CD4-positive, alpha-beta T cell treated with Interleukin-12 subunit alpha and Interleukin-12 subunit beta, for 1 hour (primary cell): ENCODE measurements at places on chromosomes 16 and 17.
A peak's percentile ranks its signal among the peaks of the same experiment; 100 is the strongest.

DNA sequence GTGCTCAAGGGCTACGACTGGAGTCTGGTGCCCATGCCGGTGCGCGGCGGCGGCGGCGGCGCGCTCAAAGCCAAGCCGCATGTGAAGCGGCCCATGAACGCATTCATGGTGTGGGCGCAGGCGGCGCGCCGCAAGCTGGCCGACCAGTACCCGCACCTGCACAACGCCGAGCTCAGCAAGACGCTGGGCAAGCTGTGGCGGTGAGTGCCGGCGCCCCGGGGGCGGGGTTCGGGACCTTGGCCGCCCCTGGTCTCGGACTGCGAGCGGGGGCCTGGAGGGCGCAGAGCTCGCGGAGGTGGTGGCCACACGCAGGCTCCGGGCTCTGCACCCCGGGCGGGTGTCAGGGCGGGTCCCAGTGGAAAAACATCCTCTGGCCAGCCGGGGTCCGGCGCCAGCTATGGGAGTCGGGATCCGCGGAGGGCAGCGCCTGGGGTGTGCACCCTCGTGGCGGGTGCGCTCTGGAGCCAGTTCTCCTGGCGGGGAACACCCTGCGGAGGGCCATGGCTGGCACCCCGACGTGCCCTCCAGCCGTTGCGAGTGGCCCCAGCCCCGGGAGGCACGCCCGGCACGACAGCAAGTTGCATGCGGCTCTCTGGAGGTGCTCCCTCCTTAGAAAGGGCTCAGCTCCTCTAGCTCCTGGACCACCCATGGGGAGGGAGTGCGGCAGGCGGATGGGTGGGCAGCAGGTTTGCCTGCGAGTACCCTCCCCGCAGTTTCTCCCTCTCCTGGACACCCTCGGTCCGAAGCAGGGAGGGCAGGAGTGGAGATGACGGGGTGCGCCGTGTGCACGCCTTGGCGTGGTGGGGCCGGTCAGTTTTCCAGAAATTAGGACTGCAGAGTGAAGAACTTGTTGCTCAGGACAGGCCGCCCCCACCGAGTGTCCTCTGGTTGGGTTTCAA is 824 bp downstream of the SOX8 start:
- no peak for DNase-seq

DNA sequence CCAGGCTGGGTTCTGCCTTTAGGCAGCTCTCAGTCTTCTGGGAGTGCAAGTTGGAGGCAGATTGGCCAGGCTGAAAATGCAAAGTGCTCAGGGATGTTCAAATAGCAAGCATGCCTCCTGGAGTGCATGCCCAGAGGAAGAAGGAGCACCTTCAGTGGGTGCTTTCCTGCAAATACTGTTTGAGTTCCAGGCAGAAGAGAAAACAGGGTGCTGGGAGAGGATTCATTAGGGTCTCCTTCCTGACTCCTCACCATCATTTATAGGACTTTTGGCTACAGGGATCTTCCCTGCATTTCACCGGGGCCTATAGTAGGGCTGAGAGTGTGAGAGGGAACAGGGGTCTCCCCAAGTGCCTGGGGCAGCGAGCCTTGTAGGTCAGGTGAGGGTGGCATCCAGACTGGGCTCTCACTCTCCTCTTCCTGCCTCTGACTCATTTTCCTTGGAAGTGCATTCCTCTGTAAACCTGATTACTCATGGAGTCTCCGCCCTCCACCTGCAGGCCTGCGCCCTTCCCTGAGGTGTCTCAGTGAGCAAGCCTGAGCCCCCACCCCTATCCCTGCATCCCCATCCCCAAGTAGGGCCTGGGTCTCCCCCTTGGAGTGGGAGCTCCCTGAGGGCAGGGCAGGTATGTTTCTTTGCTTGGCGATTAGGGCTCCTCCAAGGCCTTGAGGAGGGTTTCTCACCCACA is 17.1 kb upstream of the TNS4 start:
- DNase-seq = no peak

- no peak for DNase-seq
Observed at GRCh38 chr17:2179615-2180295, 123.8 kb downstream of the SMG6 start.

GRCh38 chr17:66995944-66996343 is 31.4 kb downstream of the CACNG4 start:
- no peak for DNase-seq

GRCh38 chr17:74380086-74380958 is 13.0 kb downstream of the GPR142 start:
- DNase-seq = no peak

DNA sequence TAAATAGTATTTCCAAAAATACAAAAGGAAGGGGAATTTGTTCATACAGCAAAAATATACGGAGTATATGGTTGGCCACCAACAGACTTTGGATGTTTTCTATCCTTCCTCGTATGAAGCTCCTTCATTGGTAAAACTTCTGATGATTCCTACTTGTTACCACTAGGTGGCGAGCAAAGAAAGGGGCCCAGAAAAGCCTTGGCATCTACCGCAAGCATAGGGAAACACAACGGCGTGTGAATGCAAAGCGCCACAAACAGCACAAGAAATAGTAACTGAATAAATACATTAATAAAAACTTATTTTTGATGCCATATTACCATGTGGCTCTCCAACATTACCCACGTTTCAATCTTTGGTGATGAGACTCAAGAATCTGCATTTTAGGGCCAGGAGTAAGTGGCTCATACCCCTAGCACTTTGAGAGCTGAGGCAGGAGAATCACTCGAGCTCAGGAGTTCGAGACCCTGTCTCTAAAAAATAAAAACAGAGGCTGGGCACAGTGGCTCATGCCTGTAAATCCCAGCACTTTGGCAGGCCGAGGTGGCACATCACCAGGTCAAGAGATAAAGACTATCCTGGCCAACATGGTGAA is 34.5 kb downstream of the YWHAE start:
- peak; percentile 83 for DNase-seq

GRCh38 chr16:71287911-71288310 is 1.3 kb downstream of the CMTR2 start:
- no peak for DNase-seq

- DNase-seq = peak; percentile 62
Observed at GRCh38 chr17:700504-701094, 14.0 kb downstream of the VPS53 start.

GRCh38 chr16:7372095-7372494 is 39.5 kb downstream of the RBFOX1 start:
- DNase-seq = no peak

GRCh38 chr17:42459256-42459800 is 650 bp downstream of the ATP6V0A1 start:
- DNase-seq = no peak

DNA sequence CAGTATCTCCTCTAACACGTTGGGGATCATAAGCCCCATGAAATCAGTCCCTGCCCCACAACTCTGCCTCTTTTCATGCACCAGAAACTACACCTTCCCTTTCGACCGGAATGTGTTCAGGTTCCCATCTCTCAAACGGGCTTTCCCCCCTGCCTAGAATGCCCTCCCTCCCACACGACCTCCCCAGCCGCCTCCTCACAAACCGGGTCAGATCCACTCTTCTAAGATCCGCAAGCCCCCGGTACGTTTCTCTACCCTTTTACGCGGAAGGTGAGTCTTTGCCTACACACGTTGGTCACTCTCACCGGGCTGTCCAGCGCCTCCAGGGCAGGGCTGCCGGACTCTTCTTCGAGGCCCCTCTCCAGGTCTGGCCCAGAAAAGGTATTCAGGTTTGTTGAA is 708 bp downstream of the DHX33 start:
- DNase-seq = peak; percentile 2

DNA sequence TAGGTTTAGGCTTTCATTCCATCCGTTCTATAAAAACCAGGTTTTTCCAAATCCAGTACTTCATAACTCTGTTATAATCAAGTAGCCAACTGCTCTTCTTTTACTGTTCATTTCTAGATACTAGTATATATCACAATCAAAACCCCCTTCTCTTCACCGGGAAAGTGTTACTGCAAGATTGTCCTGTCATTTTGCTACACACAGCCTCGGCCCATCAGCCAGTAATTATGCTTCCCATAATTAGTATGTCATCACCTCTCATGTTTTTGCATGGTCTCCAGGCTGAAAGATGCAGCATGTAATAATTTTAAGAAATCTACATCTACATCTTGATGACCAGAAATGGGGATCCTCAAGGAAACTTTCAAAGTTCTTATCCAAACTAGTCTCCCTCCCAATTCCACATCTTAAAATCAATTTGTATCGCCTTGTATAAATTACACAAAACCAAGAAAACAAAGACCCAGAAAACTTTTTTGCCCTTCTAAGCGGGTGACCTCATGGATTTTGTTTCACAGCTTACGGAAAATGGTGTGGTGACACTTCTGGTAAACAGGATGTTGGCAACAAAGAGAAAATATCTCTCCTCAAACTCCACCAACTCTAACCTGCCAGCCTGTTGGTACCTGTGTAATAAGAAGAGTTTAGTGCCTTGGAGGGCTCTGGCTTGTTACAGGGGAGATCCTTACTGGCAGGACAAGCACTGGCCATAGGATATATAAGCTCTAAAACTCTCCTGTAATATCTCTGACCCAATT is 9.3 kb downstream of the TACO1 start:
- DNase-seq = peak; percentile 47

- DNase-seq = peak; percentile 79
Observed at GRCh38 chr17:81514739-81515529, 2.3 kb upstream of the ACTG1 start.

- no peak for DNase-seq
Observed at GRCh38 chr17:38719943-38720641, 10.0 kb upstream of the CISD3 start.

DNA sequence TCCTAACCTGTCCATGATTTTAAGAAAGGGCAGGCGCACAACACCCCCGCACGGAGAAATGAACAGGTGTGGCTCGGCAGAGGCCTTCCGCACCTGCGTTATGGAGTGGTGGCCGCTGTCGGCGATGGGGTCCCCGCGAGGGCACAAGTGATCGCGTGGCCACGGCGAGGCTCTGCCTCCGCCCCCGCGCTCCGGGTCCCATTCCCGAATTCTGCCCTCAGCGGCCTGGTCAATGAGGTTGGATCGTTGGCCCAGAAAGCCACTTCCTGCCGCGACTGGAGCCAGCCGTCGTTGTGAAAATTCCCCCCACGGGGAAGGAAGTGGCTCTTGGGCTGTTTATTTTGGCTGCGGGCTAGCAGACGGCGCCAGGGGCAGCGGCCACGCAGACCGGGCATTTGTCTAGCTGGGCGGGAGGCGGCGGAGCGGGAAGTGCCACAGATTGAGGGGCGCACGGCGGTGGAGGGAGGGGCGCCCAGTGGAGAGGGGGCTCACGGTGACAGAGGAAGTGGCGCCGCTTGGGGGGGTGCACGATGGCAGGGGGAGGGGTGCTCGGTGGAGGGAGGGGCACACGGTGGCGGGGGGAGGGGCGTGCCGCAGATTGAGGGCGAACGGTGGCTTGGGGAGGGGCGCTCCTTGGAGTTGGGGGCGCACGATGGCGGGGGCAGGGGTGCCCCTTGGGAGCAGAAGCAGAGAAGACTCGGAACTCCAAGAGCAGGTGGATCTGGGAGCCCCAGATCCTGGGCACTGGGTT is 25.0 kb downstream of the MRC2 start:
- DNase-seq = peak; percentile 30

DNA sequence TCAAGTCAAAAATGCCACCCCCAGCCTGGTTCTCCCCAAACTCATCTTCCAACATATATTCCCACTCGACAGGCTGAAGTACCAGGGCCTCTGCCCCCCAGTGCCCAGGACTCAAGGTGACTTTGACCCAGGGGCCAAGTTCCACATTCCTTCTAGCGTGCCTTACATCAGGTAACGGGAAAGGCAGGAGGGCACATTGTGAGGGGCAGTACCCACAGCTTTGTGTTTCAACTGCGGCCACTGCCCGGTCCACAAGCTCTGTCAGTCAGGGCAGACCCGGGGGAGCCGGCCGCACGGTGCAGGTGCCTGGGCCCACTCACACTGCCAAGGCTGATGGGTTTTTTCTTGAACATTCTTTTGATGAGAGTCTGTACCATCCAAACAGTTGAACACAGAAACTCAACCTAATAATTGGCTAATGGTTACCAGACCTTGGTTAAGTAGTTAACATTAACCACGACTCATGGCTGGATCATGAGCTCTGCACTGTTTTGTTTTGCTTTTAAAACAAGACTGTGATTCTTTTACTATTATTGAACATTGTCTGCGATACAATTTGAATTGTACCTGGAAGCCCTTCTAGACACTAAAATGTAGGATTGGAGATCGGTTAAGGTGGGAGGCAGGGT is 17.6 kb downstream of the ACE start:
- no peak for DNase-seq

DNA sequence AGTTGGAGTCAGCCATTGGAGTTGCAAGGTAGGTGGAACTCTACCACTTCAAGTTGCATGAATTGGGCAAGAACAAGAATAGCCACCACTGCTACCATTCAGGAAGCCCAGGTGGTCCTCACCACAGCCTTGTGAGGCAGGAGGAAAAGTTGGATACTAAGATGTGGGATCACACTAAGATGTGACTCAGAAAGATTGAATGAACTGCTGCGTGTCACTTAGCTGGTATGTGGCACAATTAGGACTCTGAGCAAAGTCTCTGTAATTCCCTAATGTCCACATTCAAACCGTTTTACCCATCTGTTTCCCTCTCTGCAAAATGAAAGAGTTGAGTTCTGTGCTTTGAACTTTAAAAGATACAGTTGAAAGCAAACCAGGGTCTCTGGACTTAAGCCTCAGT is 44.7 kb upstream of the HS3ST3A1 start:
- DNase-seq = no peak

GRCh38 chr17:34370997-34371395 is 8.0 kb upstream of the CCL1 start:
- DNase-seq = no peak

GRCh38 chr16:80627108-80627507 is 86.3 kb downstream of the DYNLRB2 start:
- no peak for DNase-seq

- no peak for DNase-seq
Observed at GRCh38 chr16:87348616-87349157, 31.5 kb upstream of the C16orf95 start.

GRCh38 chr16:70454222-70455034 is at the start of gene FCSK:
TSS of gene FCSK (plus strand) at chr16:70454595. CDS start at chr16:70463191, 8,596 bp downstream.
- peak; percentile 71 for DNase-seq

DNA sequence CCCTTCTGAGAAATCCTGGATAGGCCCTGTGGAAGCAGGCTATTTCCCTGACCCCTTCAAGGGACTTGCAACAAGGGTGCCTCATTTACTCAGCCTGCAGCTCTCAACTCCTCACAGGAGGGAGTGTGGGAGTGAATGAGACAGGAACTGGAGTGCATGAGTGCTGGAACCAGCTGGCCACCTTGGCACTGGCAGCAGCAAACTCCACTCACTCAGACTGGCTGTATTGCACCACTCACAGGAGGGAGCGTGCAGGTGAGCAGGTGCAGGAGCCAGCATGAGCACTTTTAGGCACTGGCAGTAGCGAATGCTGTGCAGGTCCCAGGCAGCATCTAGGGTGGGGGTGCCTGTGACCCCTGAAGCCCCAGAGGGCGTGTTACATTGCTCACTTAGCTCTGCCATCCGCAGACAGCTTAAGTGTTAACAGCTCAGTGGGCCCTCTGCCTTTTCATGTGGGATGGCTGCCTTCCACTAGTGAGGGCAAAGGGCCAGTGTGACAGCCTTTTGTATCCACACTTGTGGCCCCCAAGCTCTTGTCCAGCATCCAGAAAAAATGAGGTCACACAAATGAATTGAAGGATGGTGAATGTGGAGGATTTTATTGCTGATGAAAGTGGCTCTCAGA is 11.0 kb upstream of the ZNHIT3 start:
- no peak for DNase-seq

GRCh38 chr16:47016700-47017133 is 43.2 kb upstream of the DNAJA2 start:
- DNase-seq = peak; percentile 41
